Activated CD4-positive, CD25-positive, alpha-beta regulatory T cell treated with anti-CD3 and anti-CD28 coated beads, Interleukin-2, amount 50 U/mL, for 16 hours (primary cell): ENCODE measurements at places on chromosomes 7 and 10.

GRCh38 chr10:11019724-11020547 is 2.3 kb downstream of the CELF2 start:
- DNase-seq: no peak

DNA sequence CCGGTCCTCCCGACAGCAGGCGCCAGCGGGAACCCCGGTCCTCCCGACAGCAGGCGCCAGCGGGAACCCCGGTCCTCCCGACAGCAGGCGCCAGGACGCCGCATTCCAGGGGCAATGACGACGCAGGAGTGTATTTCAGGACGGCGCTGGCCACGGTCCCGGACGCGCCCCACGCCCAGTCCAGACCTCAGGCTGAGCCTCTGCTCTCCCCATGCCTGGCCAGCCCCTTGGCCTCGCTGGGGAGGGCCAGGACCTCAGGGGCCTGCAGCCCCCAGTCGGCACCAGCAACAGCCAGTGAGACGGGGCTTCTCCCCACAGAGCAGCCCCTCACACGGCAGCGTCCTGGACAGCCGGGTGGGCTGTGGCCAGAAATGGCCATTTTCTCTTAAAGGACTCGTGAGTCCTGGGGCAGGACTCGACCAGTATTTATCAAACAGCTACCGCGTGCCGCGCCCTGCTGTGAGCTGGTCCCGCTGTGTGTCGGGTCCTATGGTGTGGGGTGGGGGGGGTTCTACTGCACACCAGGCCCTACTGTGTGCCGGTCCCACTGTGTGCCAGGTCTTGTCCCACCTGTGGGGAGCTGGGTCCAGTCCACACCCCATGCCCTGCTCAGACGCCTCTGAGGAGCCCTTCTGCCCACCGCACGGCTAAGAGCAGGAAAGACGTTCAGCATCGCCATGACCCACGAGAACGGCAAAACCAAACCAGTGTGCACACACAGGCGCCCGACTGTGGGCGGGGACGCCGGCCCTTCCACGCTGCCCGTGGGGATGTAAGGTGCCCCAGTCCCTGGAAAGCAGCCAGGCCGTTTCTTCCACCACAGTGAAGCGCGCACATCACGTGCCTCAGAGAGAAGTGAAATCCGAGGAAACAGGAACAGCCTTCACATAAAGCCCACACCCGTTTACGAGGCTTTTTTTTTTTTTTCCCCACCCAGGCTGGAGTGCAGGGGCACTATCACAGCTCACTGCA is 33.3 kb downstream of the GET4 start:
- DNase-seq: no peak

- DNase-seq: no peak
These were observed 69.7 kb downstream of the ZNF365 start for GRCh38 chr10:62443866-62444265.

- no peak for DNase-seq
These were observed 74.7 kb upstream of the PRR15 start for GRCh38 chr7:29488977-29489376.

DNA sequence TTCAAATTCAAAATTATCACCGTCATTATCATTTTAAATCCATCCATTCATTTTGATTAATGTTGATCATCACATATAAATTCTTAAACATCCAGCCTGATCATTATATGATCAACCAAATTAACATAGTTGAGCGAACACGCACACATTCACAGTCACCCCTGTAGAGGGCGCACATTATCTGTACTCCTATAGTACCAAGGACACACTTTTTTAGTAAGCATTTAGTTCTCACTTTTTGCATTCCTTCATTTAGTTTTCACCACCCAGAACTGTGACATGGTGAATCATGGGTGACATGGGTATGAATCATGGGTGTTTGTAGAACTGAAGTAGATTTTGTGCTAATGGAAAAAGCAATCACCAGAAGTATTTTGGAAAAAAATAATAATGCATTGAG is 26.0 kb upstream of the ZNF735 start:
- no peak for DNase-seq

GRCh38 chr7:107206706-107207105 is 37.9 kb downstream of the HBP1 start:
- no peak for DNase-seq

- no peak for DNase-seq
These were observed 164.2 kb downstream of the NXPH1 start for GRCh38 chr7:8597565-8597964.

DNA sequence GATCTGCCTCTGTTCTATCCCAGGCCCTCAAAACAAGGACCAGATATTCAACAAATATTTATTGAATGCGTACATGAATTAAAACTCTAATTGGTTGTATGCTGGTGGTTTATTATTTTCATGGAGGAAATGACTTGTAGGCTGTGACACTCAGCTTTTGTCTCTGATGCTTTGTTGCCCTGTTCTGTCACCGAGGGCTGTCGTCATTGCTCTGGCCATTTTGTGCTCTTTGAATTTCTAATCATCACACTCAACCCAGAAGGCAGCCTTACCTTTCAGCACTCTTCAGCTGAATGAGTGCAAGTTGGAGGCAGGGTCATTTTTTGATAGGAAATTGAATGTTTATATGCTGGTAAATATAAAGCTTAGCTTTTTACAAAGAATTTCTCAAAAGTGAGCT is 14.5 kb downstream of the SRGN start:
- no peak for DNase-seq

GRCh38 chr7:132516042-132516840 is 60.0 kb downstream of the PLXNA4 start:
- no peak for DNase-seq

GRCh38 chr7:151433721-151434400 is 6.1 kb downstream of the CRYGN start:
- no peak for DNase-seq

GRCh38 chr7:91600112-91600511 is 280.4 kb downstream of the MTERF1 start:
- no peak for DNase-seq

GRCh38 chr7:2707481-2707880 is 19.5 kb downstream of the AMZ1 start:
- DNase-seq: no peak

GRCh38 chr10:100370714-100371481 is 23.9 kb downstream of the SCD start:
- DNase-seq: no peak

GRCh38 chr7:116449950-116450349 is 49.6 kb upstream of the CAV2 start:
- DNase-seq: no peak

- no peak for DNase-seq
These were observed 247 bp downstream of the PARD3 start for GRCh38 chr10:34814913-34815184.

GRCh38 chr7:48837266-48837665 is 87.1 kb upstream of the CDC14C start:
- DNase-seq: no peak

DNA sequence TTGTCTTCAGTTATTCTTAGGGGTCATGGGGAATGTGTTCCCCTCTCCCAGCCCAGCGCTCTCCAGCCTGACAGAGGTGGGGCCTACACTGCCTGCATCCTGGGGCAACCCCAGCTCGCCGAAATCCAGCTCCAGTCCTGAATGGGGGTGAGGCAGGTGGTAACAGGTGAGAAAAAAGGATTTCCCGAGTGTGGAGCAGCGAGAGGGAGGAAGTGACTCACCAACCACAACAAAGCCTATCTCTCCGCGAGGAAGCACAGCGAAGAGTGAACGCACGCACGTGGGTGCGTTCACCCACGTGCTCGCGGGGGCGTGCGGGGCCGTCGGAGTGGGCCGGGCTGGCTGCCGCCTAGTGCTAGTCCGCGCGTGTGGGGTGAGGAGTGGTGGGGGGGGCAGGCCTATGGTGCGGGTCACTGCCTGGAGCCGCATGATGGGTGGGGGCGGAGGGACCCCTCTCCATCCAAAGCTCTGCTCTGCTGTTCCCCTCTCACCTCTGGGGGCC is 855 bp upstream of the PALD1 start:
- peak; percentile 31 for DNase-seq

GRCh38 chr10:480928-481552 is 208.4 kb downstream of the DIP2C start:
- DNase-seq: no peak

DNA sequence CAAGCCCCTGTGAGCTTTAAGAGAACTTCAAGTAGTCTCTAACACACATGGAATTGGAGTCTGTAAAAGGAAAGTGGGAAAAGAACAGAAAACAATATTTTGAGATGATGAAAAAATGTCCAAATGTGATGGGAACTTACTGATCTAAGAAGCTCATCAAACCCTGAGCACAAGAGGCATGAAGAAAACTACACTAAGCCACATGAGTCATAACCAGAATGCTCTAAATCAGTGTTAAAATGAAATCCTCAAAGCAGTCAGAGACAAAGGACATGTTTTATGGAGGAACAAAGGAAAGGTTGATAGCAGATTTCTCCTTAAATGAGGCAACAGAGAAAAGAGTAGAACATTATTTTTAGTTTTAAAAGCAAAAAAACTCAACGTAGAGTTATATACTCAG is 37.2 kb downstream of the ZNF33A start:
- no peak for DNase-seq

- DNase-seq: no peak
These were observed 35.2 kb downstream of the PRSS2 start for GRCh38 chr7:142806022-142806356.

DNA sequence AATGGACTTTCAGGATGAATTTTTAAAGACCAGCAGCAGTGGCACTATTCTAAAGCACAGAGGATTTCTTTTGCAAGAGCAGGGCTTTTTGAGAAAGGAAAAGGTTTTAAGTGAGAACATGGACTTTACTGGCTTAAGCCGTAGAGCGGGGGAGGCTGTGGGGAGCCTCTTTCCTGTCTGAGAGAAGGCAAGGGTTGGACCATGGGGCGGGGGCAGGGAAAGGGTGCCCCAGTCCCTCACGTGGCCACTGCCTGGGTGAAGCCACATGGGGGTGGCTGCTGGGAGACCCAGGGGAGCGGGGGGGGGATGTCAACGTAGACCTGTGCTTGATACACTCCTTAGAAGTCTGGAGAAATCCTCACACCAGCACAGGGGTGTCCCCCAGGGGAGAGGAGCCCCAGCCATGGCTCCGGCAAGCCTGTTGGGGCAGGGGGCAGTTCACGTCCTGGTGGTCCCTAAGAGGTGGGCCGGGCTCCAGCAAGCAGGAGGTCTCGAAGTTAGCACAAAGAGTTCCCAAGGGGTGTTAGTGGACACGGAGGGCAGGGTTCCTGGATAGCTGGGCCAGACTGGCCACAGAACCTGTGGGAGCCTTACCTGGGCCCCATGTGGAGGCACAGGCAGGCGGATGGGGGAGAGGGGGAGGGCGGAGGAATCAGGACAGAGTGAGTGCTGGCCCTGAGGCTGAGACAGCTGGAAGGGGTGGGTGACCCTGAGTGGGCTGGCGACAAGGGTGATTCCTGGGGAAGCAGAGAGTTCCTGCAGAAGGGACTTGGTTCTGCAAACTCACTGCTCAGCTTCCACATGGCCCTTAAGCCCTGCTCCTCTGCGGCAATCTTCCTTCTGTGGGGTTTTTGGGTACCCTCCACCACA is 36.9 kb upstream of the ELFN1 start:
- no peak for DNase-seq

- no peak for DNase-seq
These were observed 80.2 kb upstream of the CACNB2 start for GRCh38 chr10:18059826-18060559.

- DNase-seq: no peak
These were observed 117.0 kb upstream of the STK17A start for GRCh38 chr7:43465581-43466554.

DNA sequence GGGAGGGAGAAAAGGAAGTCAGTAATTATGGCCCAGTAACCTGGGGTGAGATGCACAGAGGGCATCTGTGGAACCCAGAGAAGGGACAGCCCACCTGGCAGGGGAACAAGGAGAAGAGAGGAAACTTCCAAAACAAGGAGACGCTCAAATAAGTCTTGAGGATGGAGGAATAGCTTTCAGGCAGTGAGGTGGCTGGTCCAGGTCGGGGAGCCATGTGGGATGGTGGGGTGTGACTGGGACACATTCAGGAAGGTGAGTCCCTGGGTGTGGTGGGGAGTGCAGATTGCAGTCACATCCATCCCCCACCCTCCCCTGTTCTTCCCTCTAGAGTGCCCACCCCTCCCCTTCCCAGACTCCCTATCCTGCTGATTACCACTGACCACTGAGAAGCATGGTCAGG is 175.4 kb downstream of the GRID1 start:
- no peak for DNase-seq

DNA sequence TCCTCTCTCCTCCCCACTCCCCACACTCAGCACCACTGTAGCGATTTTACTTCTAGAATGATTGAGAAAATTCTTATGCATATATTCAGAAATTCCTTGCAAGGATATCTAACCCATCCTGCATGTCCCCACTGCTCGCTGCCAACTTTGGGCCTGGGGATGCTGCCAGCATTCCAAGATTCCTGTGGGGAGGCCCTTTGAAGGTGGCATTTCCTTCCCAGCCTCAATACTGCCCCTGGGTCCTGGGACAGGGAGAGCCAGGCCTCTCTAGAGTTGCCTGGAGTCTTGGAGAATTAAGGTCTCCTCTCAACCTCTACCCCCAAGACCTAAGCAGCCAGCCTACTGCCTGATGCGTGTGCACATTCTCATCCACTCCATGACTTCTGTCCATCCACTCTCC is 303.5 kb downstream of the NEBL start:
- no peak for DNase-seq

DNA sequence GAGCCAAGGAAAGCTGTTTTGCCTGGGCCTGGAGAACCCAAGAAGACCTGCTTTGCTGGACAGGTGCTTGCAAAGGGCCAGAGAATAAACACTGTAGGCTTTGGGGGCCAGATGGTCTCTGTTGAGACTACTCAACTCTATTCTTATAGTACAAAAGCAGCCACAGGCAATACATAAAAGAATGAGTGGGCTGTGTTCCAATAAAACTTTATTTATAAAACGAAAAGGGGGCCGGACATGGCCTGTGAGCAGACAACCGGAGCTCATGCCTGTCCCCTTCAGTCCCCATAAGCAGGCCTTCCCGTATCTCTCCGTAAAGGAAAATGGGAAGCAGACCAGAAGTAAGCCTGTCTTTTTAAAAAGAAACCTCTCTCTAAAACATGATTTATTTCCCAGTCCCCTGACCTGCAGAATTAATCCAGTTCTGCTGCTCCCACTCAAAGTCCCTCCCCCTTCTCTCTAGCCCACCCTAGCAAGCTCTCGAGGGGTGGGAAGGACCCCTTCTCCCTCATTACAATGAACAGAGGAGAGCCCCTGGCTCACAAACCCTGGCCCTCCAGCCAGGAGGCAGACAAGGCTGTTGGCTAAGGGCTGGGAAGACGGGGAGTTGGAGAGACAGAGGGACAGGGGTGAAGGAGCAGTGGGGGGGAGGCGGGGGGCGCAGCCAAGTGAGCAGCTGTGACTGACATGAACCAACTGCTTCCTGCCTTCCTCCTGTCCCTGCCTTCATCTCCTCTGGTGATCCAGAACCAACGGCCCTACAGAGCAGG is 177.8 kb downstream of the NEURL1 start:
- no peak for DNase-seq

- DNase-seq: no peak
These were observed 53.4 kb downstream of the WNT2 start for GRCh38 chr7:117269417-117269816.
